ENCODE measurements at places on chromosomes 2 and 18. TPM values are rescaled to one million over a fixed set of nuclear protein-coding genes. Genes with fewer than 3 reads are reported as not detected.
A peak's percentile ranks its signal among the peaks of the same experiment; 100 is the strongest.

LYG1 gene
- 5.4 TPM for polyA plus RNA-seq

DNA sequence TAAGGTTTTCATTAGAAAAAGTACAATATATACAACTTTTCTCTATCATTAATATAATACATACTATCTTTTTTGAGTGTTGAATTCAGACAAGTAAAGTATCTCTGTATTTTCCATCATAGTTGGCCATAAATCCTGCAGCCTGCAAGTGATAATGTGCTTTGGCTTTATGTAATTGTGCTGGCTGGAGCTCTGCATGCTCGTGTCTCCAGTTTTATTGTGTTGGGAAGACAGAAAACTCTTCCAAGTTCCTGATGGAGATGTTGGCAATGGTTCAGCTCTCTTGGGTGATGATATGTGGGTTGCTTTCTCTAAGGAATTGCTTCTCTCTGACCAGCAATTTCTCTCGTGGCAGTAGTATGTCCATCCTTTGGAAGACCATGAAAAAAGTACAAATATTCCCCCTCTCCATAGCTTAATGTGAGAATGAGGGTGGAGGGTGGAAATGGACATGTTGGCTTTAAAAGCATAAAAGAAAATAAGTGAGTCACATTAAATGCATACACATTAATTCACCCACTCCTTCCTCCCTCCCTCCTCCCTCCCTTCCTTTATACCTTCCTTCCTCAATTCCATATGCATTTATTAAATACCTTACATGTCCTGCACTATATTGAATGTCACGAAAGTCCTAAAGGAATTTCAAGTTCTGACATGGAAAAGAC is 344.2 kb downstream of the MTX2 start:
- no peaks in the 10 kb centered on the region for H3K36me3 ChIP-seq
- DNase-seq = no peak
- no peak overlapping the region for H3K4me3 ChIP-seq
- no peaks in the 10 kb centered on the region for H3K4me1 ChIP-seq
- no peak overlapping the region for H3K27ac ChIP-seq

- no peaks in the 10 kb centered on the region for H3K4me1 ChIP-seq
- H3K36me3 ChIP-seq = no peaks in the 10 kb centered on the region
- H3K27ac ChIP-seq = no peak overlapping the region
- no peak overlapping the region for H3K4me3 ChIP-seq
- no peaks in the 10 kb centered on the region for H3K27me3 ChIP-seq
These were observed 223.3 kb downstream of the LPIN1 start for GRCh38 chr2:11969774-11970173.

GRCh38 chr18:11587432-11587831 is 22.0 kb upstream of the SLC35G4 start:
- no peak overlapping the region for H3K27ac ChIP-seq
- DNase-seq = peak; percentile 14
- no peak overlapping the region for H3K4me3 ChIP-seq
- no peaks in the 10 kb centered on the region for H3K36me3 ChIP-seq
- no peaks in the 10 kb centered on the region for H3K4me1 ChIP-seq

MBP gene
- polyA plus RNA-seq = 25.1 TPM

- H3K4me1 ChIP-seq = peaks cover 3% of the 10 kb centered on the region
- H3K27ac ChIP-seq = no peak overlapping the region
- H3K4me3 ChIP-seq = no peak overlapping the region
- no peaks in the 10 kb centered on the region for H3K36me3 ChIP-seq
- DNase-seq = no peak
- no peaks in the 10 kb centered on the region for H3K27me3 ChIP-seq
These were observed 12.9 kb upstream of the MC5R start for GRCh38 chr18:13810950-13811485.

GRCh38 chr2:210189452-210190138 is 18.4 kb upstream of the KANSL1L start:
- H3K27ac ChIP-seq = no peak overlapping the region
- H3K36me3 ChIP-seq = no peaks in the 10 kb centered on the region
- DNase-seq = peak; percentile 49
- H3K4me1 ChIP-seq = no peaks in the 10 kb centered on the region
- no peaks in the 10 kb centered on the region for H3K27me3 ChIP-seq

ANKRD36 gene
- polyA plus RNA-seq = not detected

LCLAT1 gene
- polyA plus RNA-seq = 2.9 TPM

GRCh38 chr2:109533823-109534222 is 79.9 kb downstream of the SEPTIN10 start:
- no peak for DNase-seq
- H3K27ac ChIP-seq = no peak overlapping the region
- peaks cover 3% of the 10 kb centered on the region for H3K4me1 ChIP-seq
- H3K36me3 ChIP-seq = no peaks in the 10 kb centered on the region

DNA sequence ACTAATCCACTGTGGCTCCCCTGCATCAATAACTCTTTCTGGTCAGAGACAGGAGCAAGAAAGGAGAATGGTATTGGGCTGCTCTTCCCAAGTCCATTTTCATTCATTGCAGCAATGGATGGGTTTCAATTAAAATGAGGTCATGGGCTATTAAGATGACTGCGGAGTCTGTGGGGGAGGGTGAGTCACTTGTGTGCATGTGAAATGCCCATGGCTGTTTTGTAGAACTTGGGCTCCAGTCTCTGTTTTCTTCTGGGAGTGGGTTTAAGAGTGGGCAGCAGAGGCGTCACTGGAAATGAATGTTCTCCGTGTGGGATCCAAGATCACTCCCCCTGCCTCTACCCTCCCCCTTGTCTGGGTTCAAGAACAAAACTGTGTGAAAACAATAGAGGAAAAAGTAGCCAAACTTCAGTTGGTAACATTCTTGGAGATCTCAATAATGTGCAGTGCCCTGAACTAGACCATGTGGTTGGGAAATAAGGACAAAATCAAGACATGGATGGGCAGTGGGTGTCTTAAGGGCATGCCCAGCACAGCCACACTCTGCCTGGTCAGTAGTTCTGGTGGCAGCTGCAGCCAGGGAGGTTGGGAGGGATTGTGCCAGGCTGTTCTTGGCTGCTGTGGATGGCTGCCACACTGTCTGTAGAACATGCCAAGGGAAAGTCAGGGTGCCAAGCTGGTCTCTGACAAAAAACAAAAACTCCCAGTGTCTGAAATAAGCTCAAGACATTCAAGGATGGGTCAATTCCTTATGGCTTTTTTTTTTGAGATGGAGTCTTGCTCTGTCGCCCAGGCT is 68.2 kb upstream of the CXCR4 start:
- DNase-seq = no peak
- H3K36me3 ChIP-seq = no peaks in the 10 kb centered on the region
- no peaks in the 10 kb centered on the region for H3K27me3 ChIP-seq
- no peak overlapping the region for H3K27ac ChIP-seq
- no peak overlapping the region for H3K4me3 ChIP-seq

NTSR2 gene
- polyA plus RNA-seq = not detected

R3HDM1 gene
- 20.4 TPM for polyA plus RNA-seq

DNA sequence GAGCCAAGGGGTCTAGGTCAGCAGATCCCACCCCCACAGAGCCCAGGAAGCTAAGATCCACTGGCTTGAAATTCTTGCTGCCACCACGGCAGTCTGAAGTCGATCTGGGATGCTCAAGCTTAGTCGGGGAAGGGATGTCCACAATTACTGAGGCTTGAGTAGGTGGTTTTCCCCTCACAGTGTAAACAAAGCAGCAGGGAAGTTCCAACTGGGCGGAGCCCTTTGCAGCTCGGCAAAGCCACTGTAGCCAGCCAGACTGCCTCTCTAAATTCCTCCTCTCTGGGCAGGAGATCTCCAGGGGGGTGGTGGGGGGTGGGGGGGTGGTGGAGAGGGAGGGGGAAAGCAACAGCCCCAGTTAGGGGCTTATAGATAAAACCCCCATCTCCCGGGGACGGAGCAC is 419.5 kb downstream of the NUP35 start:
- peaks cover 2% of the 10 kb centered on the region for H3K4me1 ChIP-seq
- H3K27ac ChIP-seq = peak overlapping the region; percentile 73
- peak; percentile 17 for DNase-seq

SOCS6 gene
- polyA plus RNA-seq = 42.6 TPM

- DNase-seq = no peak
- H3K4me1 ChIP-seq = no peaks in the 10 kb centered on the region
- H3K27ac ChIP-seq = no peak overlapping the region
These were observed 461.4 kb downstream of the GALR1 start for GRCh38 chr18:77711096-77711495.

POTEI gene
- polyA plus RNA-seq = not detected
